CD14-positive monocyte (primary cell): ENCODE measurements at places on chromosomes 4 and X.
A peak's percentile ranks its signal among the peaks of the same experiment; 100 is the strongest.

GRCh38 chrX:19728915-19729314 lies 158.5 kb downstream of the SH3KBP1 start:
- no peak for DNase-seq

DNA sequence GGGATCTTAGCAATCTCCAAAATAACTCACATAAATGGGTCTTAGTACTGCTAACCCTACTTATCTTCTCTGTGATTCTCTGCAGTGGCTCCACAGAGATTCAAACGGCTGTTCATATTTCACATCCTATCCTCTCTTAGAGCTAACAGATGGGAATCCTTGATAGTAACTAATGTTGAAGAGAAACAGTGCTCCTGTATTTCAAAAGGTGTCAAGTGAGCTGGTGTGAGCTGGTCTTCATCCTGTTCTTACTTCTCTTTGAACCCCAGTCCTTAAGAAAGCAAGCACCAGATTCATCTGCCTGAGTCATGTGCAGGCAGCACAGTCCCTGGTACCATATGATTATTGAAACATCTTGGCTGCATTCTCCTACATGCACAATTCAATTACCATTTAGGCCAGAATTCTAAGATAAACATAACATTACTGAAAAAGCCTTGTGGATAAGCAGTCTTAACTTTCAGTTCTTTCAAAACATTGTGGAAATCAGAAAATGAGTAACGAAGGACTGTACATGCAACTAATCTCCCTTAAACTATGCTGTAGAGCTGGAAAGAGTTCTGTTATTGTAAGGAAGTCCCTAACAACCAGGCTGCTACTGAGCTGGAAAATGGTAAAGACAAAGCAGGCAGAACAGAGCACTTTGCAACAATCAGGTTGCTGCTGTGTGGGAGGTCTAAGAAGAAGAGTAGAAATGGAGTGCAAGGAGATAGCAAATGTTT lies 153.1 kb downstream of the NPNT start:
- no peak for DNase-seq

GRCh38 chr4:14908635-14909034 lies 93.6 kb upstream of the CPEB2 start:
- no peak for DNase-seq

GRCh38 chrX:74450803-74451449 lies 29.6 kb downstream of the SLC16A2 start:
- DNase-seq: peak; percentile 69

DNA sequence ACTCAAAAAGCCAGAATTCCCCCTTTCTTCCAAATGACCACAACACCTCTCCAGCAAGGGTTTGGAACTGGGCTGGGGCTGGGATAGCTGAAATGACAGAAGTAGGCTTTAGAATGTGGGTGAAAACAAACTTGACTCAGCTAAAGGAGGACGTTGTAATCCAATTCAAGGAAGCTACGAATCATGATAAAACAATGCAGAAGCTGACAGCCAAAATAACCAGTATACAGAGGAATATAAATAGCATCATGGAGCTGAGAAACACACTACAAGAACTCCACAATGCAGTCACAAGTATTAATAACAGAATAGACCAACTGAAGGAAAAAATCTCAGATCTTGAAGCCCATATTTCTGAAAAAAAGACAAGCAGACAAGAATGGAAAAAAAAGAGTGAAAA lies 95.8 kb upstream of the TET2 start:
- DNase-seq: no peak

DNA sequence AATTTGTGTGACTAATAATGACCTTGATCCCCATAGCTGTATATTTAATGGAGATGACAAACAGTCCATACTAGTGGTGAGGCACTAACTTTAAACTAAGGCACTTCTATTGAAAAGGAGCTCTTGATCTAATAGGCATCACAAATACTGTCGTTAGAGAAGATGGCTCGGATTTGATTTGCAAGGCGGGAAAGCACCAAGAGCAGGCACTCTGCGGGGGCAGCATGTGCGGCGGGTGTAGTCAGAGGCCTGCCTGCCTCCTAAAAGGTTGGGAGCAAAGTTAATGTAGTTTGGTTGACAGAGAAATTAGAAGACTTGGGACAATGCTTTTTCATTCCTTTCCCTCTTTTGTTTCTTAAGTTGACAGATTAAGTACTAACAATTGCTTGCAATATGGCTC lies 278.8 kb downstream of the CFAP299 start:
- no peak for DNase-seq

- DNase-seq: no peak
Measured at GRCh38 chr4:71445811-71446210, 107.0 kb downstream of the SLC4A4 start.

GRCh38 chr4:119765951-119766350 lies 137.3 kb upstream of the PDE5A start:
- no peak for DNase-seq

- DNase-seq: no peak
Measured at GRCh38 chr4:128521648-128522111, 234.1 kb upstream of the PGRMC2 start.

GRCh38 chr4:107388736-107389274 lies 331.2 kb downstream of the PAPSS1 start:
- DNase-seq: no peak

GRCh38 chr4:168019921-168020320 lies 72.4 kb upstream of the ANXA10 start:
- no peak for DNase-seq

DNA sequence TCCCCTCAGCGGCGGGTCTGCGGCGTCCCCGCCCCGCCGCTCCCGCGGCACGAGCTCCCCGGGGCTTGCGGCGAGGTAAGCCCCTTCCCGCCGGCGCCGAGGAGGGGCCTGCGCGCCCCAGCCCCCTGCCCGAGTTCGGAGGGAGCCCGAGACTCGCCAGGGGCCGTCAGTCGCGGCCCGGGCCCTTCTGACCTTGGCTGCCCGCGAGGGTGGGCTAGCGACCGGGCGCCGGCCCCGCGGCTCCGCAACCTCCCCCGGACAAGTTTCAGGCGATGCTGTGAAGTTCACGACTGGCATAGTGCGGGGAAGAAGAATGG lies 554 bp downstream of the CDKL5 start:
- no peak for DNase-seq

- DNase-seq: no peak
Measured at GRCh38 chr4:88295656-88296055, 11.3 kb upstream of the PPM1K start.

DNA sequence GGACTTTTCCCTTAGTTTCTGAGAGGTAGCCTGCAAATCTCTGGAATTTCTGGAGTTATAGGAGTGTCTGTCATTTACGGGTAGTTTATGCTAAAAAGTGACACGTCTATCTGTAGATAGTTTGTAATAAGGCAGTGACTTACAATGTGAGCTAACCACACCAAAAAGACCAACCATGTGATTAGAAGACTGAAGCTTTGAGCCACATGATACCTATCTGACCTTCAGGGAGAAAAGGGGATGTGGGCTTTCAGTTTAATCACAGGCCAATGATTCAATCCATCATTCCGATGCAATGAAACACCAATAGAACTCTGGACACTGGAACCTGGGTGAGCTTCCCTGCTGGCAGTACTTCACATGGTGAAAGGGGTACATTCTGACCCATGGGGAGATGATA lies 254.6 kb upstream of the GK2 start:
- DNase-seq: no peak

DNA sequence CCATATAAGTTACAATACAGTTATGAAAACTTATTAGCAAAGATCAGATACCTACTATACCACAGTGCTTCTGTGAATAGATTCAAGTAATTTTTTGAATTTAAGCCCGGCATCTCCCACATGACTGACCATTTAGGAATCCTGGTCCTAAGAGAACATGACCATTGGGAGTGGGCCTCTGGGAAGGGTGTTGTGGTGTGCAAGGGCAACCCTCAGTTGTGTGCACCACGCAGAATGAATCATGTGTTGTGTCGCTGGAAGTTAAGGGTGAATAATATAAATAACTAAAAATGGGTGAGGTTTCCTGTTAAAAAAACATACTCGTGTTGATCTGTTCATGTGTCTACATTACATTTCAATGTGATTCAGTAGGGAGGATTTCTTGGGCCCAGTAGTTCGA lies 15.5 kb downstream of the CPE start:
- DNase-seq: no peak

DNA sequence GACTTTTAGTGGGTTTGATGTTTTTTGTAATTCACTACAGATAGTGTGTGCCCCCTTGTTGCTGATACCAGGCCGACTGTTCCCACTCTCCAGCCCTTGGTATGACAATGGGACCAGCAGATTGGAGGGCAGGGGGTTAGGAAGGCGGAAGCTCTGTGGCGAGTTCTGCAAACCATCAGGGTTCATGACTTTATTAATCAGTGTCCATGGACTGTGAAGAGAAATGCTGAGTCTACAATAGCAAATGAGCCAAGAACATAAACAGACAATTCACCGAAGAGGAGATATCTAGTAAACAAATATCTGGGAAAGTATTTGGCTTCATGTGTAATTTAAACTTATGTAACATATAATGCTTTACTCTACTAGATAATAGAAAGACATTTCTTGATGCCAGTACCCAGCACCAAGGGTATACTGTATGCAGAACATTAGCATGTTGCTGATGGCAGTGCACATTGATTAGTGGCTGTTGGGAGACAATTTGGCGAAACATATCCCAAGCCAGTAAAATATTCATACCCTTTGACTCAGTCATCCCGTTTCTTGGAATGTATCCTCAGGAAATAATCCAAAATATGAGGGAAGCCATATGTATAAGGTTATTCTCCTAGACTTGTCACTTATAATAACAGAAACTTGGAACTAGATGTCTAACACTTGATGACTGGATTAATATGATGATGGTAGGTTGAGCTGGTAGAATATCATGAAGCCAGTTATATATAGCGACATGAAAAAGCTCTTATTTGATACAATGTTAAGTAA lies 169.4 kb downstream of the PTTG2 start:
- no peak for DNase-seq

- DNase-seq: no peak
Measured at GRCh38 chr4:163200727-163201349, 34.1 kb upstream of the NAF1 start.

GRCh38 chr4:150970685-150971151 lies 44.4 kb downstream of the LRBA start:
- DNase-seq: no peak

DNA sequence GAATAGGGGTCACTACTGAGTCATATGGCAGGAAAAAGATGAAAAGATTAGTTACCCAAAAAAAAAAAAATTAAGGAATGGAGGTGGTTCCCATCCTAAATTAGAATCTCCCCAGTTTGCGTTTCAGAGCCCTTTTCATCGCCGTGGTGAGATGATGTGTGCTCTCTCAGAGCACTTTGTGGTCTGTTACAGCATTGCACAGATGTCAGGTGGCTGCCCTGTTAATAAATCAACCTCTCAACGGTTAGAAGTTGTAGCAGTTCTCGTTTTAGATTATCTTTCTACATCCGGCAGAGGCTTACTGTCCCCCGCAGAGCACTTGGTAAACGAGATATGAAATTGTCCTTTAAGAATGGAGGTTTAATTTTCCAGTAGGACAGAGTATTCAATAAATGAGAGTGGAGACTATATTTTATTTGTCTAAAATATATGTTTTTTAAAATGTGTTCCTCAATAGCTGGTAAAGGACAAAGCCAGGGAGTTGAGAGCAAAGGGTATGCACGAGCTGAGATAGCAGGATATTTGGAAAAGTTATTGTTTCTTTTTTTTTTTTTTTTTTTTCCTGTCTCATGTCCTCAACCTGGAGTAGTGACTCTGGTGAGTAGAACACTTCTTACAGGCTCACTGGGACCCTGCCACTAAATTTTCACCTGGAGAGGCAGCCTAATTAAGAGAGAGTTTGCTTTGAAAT lies 26.9 kb downstream of the AFF1 start:
- no peak for DNase-seq

GRCh38 chr4:5267408-5267807 lies 216.1 kb downstream of the STK32B start:
- no peak for DNase-seq

GRCh38 chrX:109940411-109940810 lies 62.5 kb upstream of the TMEM164 start:
- no peak for DNase-seq

DNA sequence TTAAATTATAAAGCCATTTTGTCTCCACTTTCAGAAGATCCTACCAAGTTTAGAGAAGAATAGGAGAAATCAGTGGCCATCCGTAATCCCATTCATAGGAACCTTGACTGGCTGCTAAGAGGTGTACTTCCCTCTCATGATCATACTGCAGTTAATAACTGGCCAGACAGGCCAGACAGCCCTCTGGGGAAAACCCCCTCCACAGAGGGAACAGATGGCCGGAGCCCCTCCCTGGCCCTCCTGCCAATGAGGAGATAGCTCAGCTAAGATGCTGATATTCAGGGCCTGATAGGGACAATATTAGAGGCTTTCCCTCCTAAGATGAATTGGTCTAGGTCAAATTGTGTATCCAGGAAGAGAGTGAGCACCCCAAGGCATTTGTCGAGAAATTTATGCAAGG lies 200.0 kb upstream of the MAOA start:
- no peak for DNase-seq

DNA sequence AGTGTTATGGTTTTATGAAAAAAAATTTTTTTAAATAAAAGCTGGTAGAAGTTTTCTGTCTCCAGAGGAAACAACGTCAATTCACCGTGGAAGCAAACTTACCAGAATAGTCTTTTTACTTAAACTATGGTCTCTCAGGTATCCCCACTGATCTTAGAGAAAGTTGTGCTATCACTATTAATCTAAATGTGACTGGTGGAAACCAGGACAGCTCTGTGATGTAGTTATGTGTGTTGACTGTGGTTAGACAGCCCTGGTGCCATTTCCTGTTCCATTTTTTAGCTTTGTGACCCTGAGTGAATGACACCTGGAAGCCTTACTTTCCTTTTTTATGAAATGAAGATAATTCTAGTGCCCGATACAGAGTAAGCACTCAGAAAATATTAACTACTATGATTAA lies 111.8 kb upstream of the HUWE1 start:
- DNase-seq: no peak
